ENCODE measurements at places on chromosomes 16 and 17.
A peak's percentile ranks its signal among the peaks of the same experiment; 100 is the strongest.

DNA sequence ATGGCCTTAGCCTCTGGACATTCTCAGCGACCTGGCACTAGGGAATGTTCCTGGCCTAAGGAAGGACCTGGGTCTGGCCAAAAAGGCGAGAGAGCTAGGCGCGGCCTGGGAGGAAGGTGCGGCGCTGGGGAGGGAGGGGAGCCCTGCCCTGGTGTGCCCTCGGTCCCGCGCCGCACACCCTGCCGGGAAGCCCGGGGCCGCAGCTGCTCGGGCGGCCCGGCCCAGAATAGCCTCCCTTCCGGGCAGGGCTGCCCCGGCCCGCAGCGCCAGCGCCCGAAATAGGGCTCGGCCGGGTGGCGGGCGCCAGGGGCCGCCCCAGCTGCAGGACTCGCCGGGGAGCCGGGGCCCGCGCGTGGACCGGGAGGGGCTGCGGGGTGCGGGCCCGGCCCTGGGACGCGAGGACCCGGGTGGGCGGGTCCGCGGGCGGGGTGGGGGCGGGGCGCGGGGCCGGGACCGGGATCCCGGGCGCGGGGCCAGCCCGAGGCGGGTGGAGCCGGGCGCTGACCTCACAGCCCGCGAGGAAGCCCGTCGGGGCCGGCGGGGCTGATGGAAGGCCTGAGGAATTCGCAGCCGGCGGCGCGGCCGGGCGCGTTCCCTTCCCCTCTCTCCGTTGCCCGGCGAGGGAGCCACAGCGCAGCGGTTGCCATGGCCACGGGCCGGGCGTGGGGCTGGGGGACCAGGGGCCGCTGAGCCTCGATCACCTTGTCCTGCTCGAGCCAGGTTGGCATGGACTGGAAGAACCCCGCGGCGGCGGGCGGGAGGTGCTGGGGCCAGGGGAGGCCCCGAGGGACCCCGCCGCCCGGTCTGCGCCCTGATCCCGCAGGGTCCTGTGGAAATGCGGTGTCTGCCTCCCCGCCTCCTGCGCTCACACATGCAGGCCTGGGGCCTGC, 18.1 kb downstream of the SOCS3 start:
- DNase-seq, result peak; percentile 81

- DNase-seq, result peak; percentile 23
Observed at GRCh38 chr16:76931186-76931585, 259.8 kb upstream of the MON1B start.

- no peak for DNase-seq
Observed at GRCh38 chr17:10421900-10422542, at the start of gene MYH8. TSS of gene MYH8 (minus strand) at chr17:10421950. CDS start at chr17:10420227, 1,723 bp downstream.

GRCh38 chr17:41733348-41734138, 900 bp downstream of the HAP1 start:
- no peak for DNase-seq

GRCh38 chr16:4015275-4016004, 100.8 kb downstream of the ADCY9 start:
- no peak for DNase-seq

- DNase-seq, result no peak
Observed at GRCh38 chr17:55168958-55169687, 95.6 kb upstream of the HLF start.

DNA sequence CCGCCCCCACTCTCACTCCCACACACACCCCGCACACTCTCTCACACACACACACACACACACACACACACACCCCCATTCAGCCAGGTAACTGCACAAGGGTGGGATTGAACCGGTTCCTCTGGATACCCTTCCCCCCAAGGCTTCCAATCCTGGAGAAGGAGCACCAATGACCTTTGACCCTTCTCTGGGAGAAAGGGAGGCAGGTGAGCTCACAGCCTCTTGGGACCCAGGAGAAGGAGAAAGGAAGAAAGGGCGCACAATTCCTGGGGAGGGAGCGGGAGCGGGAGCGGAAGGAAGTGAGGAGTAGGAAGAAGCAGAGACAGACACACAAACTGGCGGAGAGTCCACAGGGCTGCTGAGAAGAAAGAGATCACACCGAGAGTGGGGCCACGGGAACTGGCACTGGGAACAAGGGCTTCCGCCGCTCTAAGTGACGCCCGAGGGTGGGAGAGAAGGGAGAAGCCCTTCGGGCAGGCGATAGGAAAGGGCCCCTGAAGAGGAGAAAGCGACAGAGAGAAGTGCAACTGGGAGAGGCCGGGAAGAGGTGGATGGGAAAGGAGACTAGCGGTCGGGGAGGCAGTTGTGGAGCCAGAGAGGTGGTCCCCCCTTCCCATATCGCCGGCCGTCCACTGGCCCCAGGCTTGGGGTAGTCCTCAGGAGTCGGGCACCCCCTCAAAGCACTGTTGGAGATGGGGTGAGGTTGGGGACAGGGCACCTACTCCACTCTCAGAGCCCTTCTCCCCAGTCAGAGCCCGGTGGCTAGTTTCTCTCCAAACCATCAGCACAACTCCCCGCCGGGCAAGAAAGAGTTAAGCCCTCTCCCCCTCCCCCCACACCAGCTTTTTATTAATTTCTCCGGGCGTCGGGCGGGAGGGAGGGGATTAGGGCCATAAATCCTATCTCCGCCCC, 1.3 kb downstream of the SAMD14 start:
- peak; percentile 38 for DNase-seq

GRCh38 chr16:5461141-5461540, 363.5 kb upstream of the EEF2KMT start:
- DNase-seq, result no peak

- no peak for DNase-seq
Observed at GRCh38 chr17:41010441-41010840, 1.5 kb upstream of the KRTAP3-1 start.

DNA sequence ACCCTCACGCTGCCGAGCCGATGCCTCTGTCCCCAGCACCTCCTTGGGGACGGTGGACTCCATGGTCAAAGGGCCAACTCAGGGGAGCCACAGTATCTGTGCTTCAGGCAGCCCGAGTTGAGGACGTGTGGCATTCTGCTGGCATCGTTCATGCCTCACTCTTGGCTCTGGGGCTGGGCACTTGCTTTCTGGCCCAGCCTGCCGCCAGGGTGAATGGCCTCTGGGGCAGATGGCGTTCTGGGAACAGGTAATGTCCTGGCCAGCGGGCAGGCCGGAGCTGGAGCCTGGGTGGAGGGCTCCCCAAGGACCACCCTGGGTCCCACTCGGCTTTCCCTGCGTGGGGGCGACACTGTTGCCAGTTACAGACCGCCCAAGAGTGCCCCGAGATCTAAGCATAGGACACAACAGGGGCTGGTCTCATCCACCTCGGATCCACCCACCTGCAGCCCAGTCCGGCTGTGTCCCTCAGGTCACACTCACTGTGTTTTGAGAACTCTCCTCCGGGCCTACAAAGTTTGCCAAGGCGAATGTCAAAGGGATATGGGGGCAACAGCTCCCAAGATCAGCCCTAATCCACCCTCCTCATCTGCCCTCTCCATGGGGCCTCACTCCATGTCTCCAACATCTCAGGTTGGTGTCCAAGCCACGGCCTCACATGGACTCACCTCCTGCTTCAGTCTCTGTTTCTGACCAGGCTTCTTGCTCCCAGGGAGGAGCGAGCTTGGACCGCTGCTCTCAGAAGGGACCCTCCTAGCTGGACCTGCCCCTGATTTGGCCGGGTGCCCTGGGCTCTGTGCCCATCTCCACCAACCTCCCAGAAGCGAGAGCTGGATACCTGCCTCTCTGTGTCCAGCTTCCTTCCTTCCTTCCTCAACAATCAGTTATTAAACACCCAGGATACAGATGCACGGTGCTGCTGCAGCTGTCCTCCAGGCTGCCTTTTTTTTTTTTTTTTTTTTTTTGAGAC, 60.8 kb downstream of the TMEM235 start:
- DNase-seq, result no peak

DNA sequence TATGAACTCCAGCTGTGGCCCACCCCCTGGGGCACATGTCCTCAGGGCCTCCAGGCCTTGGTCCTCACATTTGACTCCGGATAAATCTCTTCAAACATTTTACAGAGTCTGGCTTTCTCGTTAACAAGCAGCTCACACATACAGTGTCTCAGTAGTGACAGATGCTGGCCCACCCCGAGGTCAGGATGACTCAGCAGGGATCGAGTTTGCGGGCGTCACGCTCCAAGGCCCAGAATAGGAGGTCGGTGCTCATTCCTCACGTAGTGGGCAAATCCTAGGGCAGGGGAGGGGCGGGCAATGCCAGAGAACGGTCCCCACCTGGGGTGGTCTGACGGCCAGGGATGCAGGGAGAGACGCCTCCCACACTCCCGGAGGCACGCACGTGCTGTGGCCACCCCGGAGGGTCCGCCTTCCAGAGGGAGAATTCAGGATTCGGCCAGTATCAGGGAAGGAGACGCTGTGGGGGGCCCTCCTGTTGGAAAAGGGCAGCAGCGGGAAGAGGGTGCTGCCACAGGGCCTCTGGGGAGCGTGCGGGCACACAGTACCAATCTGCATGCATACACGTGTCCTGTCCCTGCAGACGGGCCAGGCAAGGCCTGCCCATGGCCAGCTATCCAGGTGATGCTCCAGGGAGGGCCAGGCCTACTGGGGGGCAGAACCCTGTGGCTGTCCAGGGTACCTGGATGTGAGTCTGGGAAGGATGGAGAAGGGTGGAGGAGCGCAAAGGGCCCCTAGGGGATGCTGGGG, 8.6 kb downstream of the SLC7A5 start:
- peak; percentile 51 for DNase-seq

GRCh38 chr17:80248894-80249710, 11.6 kb upstream of the RNF213 start:
- no peak for DNase-seq

- DNase-seq, result no peak
Observed at GRCh38 chr17:8122924-8123694, 797 bp downstream of the HES7 start.

GRCh38 chr17:59333836-59334235, 2.4 kb downstream of the YPEL2 start:
- DNase-seq, result no peak

- peak; percentile 59 for DNase-seq
Observed at GRCh38 chr17:46063241-46063640, 64.2 kb downstream of the STH start.

GRCh38 chr16:4694642-4695451, 1.5 kb downstream of the NUDT16L1 start:
- DNase-seq, result no peak

GRCh38 chr17:35674552-35674951, 56.9 kb upstream of the RASL10B start:
- DNase-seq, result no peak

GRCh38 chr16:77807021-77807420, 18.7 kb downstream of the VAT1L start:
- no peak for DNase-seq

DNA sequence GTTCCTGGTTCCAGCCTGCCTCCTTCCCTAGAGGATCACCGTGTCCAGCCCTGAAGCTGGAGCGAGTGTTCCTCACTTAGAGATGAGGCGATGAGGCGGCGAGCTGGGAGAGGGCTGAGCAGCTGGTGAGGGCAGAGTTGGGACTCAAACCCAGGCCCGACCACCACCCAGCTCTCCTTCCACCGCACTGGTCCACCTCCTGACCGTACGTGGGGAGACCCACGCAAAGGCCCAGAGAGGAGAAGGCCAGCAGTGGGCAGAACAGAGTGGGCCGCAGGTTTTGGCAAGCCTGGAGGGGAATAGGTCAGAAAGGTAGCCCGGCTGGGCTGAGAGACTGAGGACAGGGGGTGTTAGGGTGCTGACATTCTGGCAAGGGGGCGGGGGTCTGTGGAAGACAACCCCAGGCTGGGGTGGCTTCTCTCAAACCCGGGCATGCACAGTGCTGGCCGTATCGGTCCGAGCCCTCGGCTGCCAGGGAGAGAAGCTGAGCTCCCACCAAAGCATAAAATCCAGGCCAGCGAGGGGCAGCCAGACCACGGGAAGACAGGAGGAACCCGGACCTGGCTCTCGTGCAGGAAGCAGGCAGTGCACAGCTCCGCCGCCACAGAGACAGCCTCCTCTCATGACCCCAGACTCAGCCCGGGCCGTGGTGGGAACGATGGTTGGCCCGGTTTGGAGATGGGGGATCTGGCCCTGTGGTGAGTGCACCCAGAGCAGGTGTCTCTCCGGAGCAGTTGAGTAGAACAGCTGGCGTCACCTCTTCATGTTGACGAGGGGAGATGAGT, 24.9 kb downstream of the MLYCD start:
- DNase-seq, result no peak

DNA sequence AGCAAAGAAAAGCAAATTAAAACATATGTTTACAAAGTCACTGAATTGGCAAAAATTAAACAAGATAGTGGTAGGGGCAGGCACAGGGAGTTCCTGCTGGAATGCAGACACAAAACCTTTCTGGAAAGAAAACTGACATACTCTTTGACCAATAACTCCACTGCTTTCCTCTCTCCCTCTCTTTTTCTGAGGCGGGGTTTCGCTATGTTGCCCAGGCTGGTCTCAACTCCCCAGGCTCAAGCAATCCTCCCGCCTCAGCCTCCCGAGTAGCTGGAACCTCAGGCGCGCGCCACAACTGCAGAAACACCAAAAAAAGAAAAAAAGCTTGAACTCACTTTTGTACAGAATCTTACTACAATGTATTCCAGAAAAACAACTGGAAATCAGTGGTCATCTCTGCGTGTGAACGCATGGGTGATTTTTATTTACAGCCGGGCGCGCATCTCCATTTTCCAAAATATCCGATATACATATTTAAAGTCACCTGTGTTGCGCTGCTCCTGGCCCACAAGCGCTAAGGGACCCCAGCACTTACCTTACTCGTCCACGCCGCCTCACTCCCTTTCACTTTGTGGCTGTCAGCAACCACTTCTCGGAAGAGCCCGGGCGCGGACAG, 480 bp downstream of the TXNL4B start:
- peak; percentile 83 for DNase-seq

DNA sequence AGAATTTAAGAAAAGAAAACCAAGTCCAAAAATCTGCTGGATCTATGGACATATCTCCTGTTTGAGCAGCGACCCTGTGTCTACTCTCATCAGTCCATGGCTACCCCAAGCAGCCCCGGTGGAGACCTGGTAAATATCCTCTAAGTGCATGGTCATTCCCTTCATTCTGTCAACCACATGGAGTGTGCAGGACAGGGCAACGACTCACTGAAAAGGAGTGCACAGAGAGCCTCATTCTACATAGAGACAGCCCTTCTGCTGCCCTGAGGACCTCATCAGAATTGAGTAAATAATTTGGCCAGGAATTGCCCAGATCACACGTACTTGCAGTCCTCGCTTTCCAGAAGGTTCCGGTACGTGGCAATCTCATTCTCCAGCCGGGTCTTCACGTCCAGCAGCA, 3.0 kb downstream of the KRT38 start:
- no peak for DNase-seq

GRCh38 chr17:13500947-13501346, 100.8 kb downstream of the HS3ST3A1 start:
- DNase-seq, result no peak

- no peak for DNase-seq
Observed at GRCh38 chr16:66168777-66169176, 197.7 kb upstream of the CDH5 start.

DNA sequence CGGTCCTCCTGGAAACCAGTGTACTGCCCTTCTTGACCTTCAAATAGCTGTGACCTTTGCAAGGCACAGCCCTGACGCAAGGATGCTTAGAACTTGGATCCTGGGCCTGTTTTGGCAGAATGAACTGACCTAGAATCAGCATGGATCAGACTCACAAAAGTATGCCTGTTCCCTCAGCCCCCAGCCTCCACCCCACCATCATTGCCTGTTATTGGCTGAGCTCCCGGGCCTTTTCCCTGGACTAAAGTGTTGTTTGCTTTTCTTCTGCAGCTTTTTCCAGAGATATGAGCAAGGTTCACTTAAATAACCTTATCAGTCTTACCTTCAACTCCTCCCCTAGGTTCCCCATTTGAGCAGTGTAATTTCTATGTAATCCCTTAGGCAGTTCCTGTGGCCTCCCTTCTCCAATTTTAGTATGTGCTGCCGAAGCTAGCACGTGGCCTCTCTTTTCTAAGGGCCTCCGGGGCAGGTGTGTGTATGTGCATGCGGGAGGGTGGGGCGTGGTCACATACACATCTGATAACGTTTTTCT, 347.4 kb downstream of the MAF start:
- DNase-seq, result no peak
